Omental fat pad (tissue), 4 donors: ENCODE measurements at places on chromosomes 12 and 14. TPM values are rescaled to one million over a fixed set of nuclear protein-coding genes. Genes with fewer than 3 reads are reported as not detected.

GRCh38 chr12:24979976-24980730 lies 31.3 kb upstream of the BCAT1 start:
- DNase-seq, result no peak

DNA sequence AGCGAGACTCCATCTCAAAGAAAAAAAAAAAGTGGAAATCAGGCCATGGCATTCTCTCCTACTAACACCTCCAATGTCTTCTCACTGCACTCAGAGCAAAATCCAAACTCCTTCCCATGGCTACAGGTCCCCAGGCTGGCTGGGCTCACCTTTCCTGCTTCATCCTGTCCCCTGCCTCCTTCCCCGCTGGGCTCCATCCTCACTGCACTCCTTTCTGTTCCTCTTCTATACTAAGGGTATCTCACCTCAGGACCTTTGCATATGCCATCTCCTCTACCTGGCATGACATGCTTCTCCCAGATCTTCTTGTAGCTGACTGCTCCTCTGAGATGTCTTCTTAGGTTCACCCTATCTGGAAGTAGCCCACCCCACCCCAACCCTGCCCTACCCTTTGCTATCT lies 111.1 kb downstream of the DPF3 start:
- DNase-seq, result no peak

DNA sequence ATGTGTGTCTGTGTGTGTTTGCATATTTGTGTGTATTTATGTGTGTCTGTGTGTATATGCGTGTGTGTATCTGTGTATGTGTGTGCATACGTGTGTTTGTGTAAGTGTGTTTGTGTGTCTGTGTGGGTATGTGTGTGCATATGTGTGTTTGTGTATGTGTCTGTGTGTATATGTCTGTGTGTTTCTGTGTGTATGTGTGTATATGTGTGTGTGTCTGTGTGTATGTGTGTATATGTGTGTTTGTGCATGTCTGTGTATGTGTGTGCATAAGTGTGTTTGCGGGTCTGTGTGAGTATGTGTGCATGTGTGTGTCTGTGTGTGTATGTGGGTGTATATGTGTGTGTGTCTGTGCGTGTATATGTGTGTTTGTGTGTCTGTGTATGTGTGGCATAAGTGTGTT lies 1030.5 kb upstream of the TMEM132C start:
- no peak for DNase-seq

DNA sequence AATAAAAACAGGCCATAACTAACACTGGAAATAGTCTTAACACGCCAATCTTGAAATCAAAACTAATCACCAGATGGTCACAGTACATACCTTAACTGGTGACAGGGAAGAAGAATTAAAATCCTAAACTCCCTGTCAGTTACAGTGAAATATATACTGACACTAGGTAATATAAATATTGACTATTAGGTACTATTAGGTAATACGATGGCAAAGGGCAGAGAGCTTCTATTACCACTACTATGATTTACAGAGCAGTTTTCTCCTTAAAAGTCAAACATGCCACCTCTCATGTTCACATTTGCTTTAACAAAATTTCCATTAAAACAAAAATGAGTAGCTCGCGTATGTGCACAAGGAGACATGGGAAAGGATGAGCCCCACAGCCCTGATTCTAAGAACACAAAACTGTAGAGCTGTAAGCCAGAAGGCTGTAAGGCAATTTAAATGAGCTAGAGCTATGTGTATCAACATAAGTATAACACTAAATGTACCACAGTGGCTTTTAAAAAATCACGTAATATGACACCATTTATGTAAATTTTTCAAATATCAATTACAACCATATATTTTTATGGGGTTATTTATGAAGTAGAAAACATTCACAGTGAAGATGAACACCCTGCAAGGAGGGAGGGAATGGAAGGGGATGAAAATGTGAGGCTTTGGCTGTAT lies 19.1 kb downstream of the SETD3 start:
- DNase-seq, result no peak

DNA sequence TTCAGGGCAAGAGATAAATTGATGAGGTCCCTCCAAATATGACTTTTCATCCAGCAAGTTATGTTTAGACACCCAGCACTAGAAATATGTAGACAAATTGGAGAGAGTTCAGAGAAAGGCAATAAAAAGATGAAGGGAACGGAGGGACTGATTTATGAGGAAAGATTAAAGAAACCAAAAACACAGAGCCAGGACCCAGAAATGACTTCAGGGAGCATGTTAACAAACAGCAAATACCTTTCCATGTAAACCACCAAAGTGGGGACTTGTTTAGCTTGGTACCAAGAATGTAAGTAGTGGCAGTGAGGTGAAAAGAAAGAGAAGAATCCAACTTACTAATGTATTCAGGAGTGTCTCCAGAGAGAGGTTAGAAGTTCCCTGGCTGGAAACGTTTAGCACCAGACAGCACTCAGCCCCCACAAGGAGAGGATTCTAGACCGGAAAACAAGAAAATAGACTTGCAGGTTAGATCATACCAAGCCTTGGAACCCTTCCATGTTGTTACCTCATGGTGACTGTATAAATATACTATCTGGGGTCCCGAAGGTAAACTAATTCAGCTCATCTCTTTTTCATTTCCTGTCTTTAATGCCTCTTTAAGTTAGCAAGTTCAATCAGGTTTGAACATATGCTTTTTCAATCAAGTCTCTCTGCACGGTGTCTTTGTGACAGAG lies 79.2 kb downstream of the TBC1D30 start:
- DNase-seq, result no peak

GRCh38 chr12:64236549-64236948 lies 14.5 kb upstream of the KICS2 start:
- no peak for DNase-seq

DNA sequence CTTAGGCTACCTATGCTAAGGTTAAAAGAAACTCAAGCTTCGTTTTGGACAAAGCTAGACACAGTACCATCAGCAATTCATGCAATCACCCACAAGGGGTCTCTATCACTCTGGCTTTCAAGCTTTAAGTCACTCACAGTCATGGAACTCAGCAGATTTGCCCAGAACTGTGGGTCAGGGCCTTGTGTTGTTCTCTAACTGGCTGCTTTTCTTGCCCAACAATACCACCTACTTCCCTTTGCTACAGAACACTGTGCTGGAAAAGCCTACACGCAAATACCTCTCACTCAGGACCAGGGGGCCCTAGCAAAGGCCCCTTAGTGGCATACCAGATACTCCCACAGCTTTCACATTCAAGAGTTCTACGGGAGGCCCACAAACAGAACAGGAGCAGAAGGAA lies 9.1 kb downstream of the NEMP1 start:
- DNase-seq, result peak; percentile 33

DNA sequence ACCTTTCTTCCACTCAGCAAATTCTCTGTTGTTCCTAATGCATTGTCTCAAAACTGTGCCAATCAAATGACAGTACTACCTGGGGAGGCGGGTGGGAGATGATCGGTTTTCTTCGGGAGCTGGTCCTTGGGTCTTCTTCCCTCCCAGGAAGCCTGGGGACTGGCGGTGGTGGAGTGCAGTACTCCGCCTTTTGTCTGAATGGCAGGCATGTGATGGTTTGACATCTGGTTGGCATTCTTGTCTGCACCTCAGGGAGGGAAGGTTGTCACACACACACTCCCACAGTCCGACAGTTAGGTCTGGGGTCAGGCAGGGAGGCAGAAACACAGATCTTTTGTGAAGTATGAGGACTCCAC lies 114.8 kb downstream of the SNAPC1 start:
- no peak for DNase-seq

GRCh38 chr12:132489078-132489601 lies 811 bp upstream of the FBRSL1 start:
- DNase-seq, result no peak

DNA sequence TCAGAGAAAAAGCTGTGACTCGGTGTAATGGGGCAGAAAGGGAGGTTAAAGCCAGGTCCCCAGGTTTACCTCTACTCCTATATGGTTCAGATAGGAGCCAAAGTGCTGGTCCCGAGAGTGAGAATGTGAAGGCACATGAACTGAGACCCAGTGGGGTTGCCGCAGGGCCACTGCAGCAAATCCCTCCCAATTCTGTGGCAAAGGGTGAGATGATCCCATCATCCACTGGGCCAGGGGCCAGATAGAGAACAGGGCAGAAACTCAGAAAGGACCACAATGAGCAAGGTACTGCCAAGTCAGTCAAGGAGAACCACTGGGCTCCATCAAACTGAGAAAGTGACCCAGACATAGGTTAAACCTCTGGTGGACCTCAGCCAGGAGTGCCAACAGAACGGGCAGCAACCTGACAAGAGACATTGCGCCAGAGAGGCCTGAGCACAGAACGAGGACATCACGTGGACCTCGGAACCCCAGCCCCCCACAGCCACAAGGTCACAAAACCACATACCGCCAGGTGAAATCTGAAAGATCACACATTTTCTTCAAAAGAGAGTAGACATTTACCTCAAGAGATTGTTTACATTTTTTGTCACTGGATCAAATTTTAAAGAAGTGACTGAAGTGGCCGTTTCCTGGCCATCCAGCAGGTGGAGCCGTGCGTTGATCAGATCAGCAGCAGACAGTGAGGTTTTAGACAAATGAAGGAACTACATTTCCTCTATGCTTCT lies 20.5 kb upstream of the ITPR2 start:
- DNase-seq, result no peak

DNA sequence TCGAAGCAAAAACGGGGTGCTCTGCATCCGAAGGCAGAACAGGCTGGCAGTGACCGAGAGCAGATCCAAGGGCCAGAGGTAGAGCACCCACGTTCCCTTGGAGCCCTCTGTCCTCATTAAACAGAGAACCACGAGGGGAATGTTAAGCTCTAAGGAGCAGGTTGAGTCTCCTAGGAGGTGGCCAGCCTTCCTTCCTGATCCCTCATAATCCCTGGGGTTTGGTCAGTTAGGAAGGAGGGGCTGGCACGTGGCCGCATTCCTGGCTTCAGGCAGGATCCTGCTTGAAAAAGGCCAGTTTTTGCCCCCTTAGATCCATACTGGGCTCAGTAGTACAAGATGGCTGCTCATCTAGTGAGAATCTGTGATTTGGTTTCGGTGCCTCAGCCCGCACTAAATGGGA lies 57.2 kb downstream of the SLC24A4 start:
- DNase-seq, result no peak

- no peak for DNase-seq
Measured at GRCh38 chr12:108253540-108253939, 85.6 kb downstream of the CMKLR1 start.

GRCh38 chr14:105375635-105376057 lies 22.7 kb upstream of the TEX22 start:
- DNase-seq, result no peak

DNA sequence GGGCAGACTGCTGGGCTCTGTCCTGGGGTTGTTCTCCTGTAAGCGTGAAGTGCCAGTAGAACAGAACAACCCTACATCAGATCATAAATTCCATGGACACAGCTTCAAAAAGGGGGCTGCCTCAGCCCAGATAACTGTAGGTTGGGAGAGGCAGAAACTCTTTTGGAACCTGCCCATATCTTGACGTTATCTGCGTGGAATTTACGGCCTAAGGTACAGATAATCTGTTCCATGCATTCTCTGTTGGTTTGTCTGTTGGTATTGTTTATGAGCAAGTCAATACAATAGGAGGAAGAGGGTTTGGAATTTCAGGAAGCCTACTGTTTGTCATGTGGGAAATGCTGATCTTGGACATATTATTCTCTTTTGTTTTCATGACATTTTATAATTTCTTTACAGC lies 36.7 kb downstream of the SLC25A47 start:
- no peak for DNase-seq

DNA sequence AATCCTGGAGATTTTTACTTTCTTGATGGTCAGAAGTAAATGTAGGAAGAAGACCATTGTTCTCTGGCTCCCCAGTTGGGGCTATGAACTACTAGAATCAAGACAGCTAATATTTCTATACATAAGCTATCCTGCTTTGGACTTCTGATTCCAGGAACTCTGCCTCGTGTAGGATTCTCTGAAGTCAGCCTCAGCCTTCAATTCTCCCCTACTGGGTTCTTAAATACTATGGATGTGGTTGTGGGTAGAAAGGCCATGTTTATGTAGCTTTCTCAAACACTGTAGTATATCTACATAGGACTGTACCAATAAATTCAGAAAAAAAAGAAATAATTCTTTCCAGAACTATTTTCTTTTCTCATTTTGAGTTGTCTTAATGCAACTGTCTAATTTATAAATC lies 302.5 kb downstream of the ITPR2 start:
- no peak for DNase-seq

GRCh38 chr12:110329710-110330109 lies 48.7 kb downstream of the ATP2A2 start:
- no peak for DNase-seq

GRCh38 chr14:80770114-80770908 lies 171.2 kb downstream of the CEP128 start:
- no peak for DNase-seq

DNA sequence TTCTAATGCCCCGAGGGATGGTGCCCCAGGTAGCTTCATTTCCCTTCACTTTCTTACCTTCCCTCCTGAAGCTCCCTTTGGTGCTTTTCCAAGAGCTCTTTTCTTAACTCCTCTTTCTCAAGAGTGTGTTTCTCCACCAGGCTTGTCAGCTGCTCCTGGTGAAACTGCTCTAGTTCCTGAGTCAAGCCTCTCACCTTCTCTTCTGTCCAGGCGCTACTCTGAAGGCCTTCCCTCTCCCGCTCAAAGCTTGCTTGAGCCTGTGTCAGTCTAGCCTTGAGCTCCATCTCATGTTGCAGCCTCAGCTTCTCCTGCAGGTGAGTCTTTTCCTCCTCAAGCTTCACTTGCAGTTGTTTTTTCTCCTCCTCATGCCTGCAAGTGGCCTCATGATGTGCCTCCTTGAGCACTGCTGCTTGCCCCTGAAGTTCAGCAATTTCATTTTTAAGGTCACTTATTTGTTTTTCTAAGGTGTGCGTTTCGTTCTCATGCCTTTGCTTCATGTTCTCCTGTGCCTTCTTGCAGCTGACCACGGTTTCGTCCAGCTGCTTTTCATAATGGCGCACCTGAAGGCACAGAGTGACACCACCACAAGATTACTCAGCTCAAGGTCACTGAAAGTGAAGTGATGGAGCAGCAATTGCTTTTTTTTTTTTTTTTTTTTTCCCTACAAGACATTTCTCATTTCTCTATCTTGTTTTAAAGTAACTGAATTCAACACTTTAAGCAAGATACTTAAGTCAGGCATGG lies 71.0 kb downstream of the NIN start:
- DNase-seq, result no peak

DNA sequence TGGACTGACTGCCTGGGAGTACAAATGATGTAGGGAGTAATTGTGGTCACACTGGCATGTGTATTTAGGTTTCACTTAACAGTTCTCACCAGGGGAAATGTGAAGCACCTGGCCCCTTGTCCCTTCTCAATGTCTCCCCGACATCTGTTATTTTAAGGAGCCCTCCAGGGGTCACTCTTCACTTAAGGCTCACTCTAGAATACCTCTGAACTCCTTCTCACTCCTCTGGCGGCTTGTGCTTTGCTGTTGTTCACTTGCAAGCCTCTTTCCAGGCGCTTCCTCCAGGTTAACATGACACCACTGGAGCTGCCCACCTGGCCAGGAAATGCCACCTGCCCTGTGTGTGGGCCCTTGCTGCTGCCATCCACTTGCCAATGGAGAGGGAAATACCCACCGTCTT lies 56.5 kb upstream of the GZMB start:
- no peak for DNase-seq

- no peak for DNase-seq
Measured at GRCh38 chr12:21566223-21566906, 38.3 kb downstream of the GYS2 start.

NTF3 gene
- not detected for total RNA-seq

TDRD9 gene
- total RNA-seq, result 0.28 TPM

ABHD12B gene
- total RNA-seq, result not detected

KLHL33 gene
- 0.12 TPM for total RNA-seq

GPR162 gene
- 2.8 TPM for total RNA-seq

IFI27 gene
- total RNA-seq, result 285 TPM

PDE3A gene
- total RNA-seq, result 18.6 TPM
